ENCODE measurements at places on chromosomes 7 and 10.

DNA sequence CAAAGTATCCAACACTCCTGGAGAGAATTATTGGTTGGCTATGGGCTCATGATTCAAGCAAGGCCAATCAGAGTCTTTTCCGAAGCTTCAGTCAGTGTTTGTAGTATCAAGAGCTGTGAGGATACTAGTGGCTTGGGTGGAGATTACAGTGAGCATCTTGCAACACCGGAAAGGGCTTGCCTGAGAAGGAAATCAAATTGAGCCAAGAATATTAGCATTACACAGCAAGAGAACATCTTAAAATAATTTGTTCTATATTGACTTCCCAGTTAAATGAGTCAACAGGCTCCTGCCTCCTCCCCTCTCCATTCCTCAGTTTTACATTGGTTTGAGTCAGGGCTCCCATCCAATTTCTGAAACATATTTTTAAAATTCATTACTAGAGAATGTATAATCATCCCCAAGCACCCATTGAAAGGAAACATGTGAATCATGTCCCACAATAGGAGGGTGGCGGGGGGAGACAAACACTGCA is 127.4 kb downstream of the ELAPOR2 start:
- DNase-seq = no peak

DNA sequence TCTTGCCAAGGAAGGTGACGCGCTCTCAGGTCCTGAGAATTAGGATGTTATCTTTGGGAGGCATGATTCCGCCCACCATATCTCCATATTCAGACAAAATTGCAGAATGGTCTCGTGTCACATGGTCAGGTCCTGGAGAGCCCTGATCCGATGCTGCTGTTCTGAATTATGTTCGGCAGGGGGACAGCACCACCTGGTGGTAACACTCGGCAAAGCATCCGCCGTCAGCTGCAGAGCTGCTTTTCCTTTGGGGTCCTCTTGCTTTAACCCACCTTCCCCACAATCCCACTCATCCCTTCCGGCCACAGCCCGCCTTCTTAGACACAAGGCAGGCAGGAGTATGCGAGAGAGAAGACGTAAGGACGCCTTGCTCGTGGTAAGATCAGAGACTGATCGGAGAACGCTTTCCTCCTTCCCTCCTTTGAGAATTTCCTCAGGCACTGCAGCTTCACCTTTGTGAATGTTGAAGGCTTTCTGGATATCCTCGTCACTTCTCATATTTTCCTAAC is 327.8 kb upstream of the C7orf33 start:
- peak; percentile 70 for DNase-seq

DNA sequence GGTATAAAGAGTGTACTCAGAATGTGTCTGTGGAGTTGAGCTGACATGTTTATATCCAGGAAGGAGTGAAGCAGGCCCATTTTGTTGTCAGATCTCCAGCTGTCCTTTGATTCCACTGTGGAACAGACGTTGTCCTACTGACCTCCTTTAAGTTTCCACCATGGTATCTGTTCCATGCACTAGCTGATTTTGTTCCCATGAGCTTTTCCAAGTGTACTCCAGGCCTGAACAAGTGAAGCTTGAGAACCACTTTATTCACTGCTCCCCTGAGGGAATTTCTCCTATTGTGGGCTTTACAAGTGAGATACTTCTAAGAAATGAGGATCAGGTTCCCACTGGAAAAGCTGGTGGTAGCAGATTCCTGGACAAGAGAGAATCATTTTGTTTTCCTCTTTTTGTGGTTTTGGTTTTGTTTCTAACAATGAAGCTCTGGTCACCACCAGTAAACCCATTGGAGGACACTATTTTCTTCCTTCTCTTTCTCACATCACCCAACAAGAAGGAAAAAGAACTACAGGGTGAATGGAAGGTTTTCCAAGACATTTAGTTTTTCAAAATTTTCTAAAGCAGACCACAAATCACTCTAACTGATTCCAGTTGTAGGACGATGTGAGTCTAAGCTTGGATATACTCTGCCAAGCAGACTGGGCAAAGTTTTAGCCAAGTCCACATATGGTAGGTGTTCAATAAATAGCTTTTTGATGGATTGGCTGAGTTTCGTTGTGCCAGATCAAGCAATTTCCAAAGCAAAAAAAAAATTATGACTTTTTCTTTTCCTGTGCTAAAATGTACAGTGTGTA is 144.2 kb downstream of the JCAD start:
- DNase-seq = no peak

DNA sequence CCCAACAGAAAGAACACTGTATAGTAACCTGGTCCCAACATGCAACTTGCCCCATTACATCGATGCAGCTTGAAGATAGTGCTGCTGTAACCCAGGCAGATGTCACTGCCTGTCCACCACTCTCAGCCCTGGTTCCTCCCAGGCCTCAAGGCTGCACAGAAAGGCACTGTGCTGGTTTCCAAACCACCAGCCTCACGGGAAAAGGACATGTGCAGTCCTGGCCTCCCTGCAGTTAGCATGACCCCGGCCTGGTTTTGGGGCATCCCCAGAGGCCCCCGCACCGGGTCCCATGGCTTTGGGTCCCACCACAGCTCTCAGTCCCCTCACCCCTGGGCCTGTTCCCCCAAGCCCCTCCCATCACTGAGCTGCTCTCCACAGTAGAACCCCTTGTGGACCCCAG is 214.5 kb downstream of the TNS3 start:
- DNase-seq = no peak

DNA sequence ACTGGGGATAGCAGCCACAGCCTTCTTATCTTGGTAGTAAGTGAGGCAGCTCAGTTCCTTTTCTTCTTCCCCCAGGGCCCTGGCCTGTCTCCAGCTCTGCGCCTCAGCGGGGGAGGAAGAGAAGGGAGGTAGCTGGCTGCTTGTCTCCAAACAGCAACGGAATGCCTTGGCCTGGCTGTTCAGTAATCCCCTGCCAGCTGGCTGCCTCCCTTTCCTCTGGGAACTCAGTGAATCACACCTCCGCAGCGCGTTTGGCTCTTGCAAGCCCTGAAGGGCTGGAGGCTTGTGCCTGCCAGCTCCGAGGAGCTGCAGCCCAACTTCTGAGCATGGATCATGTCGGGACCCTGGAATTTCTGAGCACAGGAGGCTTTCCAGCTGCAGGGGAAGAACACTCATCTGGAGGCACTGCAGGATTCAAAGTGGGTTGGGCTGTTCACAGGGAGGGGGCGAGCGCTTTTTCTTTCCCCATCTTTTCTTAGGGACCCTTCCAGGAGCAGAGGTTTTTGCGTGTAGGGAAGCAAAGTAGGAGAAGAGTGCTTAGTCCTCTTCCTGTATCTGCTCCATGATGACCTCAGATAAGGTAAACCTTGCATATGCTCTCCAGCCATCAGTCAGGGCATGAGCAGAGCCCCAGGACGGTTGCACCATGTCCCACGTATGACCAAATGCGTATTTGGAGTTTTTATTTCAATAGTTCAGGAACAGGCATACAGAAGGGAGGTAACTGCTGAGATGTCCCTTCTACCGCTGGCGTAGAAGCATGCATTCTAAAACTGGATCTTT is 253.2 kb upstream of the INHBA start:
- no peak for DNase-seq

DNA sequence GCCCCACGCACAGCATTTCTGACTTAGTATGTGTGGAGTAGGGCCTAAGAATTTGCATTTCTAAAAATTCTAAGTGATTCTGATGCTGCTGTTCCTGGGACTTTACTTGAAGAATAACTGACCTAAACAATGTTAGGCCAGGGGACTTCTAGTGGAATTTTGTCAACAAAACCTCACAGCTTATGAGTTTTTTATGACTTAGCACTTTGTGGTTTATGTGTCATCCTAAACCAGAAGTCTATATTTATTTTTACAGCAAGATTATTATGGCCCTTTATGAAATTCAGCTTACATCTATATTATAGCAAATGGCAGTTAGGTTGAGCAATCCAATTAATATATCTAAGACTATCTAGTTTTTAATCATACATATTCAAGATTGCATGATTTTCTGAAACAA is 24.6 kb upstream of the BET1 start:
- DNase-seq = no peak

- no peak for DNase-seq
Observed at GRCh38 chr7:105268511-105269392, 120.0 kb downstream of the SRPK2 start.

- no peak for DNase-seq
Observed at GRCh38 chr10:16612115-16612980, 90.7 kb upstream of the C1QL3 start.

GRCh38 chr7:4797858-4798705 is 22.7 kb downstream of the AP5Z1 start:
- DNase-seq = peak; percentile 81

- DNase-seq = no peak
Observed at GRCh38 chr10:95447685-95448084, 113.5 kb downstream of the SORBS1 start.

DNA sequence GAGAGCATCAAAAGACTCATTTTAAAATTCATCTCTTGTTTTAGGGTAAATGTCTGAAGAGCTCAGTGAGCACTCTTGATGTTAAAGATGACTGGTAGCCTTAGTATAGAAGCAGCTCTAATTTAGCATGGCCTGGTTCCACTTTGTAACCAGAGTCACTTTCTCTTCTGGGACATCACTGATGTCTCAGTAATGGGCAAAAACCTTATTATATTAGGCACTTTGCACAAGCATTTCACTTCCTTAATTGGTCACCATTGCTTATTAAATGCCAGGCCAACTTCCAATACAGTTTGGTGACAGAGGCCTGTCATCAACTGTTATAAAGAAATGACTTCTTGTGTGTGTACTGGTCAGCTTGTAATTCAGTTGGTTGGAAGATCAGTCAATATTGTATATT is 53.0 kb downstream of the STEAP1B start:
- DNase-seq = no peak

DNA sequence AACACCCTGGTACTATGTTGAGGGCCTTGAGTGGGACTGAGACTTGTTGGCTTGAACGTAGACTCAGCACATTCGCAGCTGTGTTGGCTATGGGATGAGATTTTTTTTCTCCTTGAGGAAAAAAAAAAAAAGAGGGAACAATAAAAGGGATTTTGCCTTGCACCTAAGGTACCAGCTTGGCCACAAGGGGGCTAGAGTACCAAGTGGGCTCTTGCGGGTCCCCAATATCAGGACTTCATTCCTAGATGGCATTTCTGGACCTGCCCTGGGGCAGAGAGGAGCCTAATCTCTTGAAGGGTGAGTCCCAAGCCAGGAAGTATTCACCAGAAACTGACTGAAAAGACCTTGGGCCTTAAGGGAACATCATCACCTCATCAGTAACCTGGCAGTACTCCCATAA is 1083.6 kb upstream of the PHF14 start:
- no peak for DNase-seq

DNA sequence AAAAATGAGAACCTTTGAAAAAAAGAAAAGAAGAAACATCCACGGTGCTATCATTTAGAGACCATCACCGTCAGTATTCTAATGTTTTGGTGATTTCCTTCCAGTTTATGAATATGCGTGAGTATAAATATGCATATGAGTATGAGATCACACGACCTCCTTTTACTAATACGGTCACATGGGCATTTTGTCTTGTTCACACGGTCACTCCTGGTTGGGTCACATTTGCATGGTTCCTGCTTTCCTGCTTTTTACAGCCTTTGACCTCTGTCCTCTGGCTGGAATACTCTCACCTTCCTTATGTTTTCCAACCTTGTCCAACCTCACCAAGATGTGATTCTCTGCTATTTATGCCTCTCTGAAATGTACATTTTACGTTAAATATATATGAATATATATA is 25.3 kb upstream of the LMTK2 start:
- no peak for DNase-seq

GRCh38 chr10:72889391-72889831 is 4.1 kb upstream of the OIT3 start:
- no peak for DNase-seq

DNA sequence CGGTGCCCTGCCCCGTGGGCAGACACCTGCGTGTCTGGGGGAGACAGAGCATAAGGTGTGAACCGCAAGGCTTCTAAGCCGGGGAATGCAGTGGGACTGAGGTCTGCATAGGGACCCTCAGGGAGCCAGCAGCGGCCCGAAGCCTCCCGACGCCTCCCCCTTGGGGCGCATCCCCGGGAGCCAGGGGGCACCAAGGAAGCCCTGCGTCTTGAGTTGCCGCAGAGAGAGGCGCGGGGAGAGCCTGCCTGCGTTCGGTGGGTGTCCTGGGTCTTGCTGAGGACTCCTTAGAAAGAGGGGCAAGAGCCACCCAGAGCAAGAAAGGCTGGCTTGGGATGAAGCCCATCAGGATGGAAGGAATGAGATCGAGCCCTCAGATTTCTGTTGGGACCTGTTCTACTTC is 18.2 kb upstream of the UNCX start:
- no peak for DNase-seq

DNA sequence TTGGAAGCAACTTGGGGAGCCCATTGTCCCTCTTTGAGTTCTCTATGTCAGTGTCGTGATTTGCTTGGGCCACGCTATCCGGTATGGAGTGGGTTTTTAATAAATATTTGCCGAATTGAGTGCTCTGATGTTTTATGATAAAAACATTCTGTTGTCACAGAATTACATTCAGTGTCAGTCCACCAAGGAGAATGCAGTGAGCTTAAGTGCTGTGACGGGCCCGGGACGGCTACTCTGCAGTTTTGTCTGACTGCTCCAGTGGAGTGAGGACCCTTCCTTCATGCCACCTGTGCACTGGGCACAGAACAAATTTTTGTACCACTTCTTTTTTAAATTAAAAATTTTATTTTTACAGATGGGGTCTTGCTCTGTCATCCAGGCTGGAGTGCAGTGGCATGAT is 76.0 kb downstream of the CARD11 start:
- DNase-seq = no peak

GRCh38 chr10:122363311-122363710 is 11.2 kb upstream of the PLEKHA1 start:
- no peak for DNase-seq

Measured in stimulated activated CD4-positive, alpha-beta T cell treated with anti-CD3 and anti-CD28 coated beads, Interleukin-2, amount 100 ng/mL, for 48 hours (primary cell).